NCI-H187 (cell line): ENCODE measurements at places on chromosomes 12 and 14.

DNA sequence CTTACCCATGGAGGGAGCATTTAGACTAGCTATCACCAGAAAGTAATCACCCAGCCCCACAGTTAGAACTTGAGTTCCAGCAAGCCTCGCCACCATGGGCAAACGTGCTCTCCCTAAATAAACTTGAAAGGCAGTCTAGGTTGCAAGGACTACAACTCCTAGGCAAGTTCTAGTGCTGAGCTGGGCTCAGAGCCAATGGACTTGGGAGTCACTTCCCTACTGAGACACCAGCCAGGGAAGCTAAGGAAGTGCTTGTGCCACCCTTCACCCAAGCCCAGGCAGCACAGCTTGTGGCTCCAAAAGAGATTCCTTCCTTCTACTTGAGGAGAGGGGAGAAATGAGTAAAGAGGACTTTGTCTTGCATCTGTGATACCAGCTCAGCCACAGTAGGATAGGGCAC lies 57.9 kb downstream of the SLCO1A2 start:
- no peak for DNase-seq

- DNase-seq, result no peak
These were observed 34.6 kb downstream of the ABHD12B start for GRCh38 chr14:50906326-50907065.

DNA sequence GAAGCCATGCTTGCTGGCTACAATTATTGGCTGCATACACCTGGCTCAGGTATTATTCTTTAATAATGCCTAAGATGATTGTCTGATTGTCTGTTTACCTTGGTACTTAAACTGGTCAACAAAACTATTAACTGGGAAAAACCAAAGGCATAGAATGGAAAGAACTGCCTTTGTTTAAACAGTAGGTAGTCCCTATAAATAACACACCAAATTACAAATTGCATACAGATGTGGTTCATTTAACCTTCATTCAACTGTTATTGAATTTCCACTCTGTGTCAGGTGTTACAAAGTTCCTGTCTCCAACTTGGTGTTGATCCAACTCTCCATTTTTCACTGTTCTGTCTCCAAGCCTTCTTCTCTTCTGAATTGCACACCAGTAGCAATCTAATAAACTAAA lies 79.8 kb upstream of the FSCB start:
- DNase-seq, result no peak

DNA sequence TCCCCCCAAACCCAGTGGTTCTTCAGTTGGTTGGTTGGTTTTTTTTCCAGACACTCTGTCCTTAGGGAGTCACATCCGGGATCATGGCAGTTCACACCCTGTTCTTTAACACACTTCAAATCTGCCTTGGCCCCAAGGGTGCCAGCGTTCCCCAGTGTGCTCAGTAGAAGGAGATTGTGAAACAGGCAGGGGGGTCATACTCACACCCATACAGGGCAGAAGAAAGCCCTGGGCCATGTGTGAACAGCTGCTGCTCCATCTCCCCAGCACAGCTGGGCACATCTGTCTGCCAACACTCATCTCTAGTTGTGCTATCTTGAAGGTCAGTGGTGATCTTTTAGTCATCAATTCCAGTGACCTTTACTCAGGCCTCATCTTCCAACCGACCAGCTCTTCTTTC lies 64.4 kb upstream of the FUT8 start:
- DNase-seq, result no peak

GRCh38 chr14:84303140-84303539 lies 1226.8 kb upstream of the FLRT2 start:
- no peak for DNase-seq

DNA sequence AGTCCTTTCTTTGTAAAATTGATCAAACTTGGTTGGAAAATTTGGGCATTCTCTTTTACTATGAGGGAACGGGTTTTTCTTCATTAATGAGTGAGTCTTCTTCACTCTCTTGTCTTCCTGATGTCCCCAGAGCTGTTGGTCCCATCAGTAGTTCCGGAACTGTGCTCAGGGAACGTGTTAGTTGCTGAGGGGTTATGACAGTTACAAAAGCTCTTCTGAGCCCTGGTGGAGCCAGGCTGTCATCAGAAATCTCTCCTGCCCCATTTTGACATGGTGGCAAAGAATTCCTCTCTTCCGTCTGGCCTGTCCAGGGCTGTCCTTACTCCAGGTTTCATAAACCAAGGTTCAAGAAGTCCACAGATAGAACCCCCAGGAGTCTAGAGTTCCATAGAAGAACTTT lies 208.5 kb downstream of the SLC41A2 start:
- no peak for DNase-seq

GRCh38 chr14:89740241-89740640 lies 214.3 kb downstream of the EFCAB11 start:
- DNase-seq, result no peak

DNA sequence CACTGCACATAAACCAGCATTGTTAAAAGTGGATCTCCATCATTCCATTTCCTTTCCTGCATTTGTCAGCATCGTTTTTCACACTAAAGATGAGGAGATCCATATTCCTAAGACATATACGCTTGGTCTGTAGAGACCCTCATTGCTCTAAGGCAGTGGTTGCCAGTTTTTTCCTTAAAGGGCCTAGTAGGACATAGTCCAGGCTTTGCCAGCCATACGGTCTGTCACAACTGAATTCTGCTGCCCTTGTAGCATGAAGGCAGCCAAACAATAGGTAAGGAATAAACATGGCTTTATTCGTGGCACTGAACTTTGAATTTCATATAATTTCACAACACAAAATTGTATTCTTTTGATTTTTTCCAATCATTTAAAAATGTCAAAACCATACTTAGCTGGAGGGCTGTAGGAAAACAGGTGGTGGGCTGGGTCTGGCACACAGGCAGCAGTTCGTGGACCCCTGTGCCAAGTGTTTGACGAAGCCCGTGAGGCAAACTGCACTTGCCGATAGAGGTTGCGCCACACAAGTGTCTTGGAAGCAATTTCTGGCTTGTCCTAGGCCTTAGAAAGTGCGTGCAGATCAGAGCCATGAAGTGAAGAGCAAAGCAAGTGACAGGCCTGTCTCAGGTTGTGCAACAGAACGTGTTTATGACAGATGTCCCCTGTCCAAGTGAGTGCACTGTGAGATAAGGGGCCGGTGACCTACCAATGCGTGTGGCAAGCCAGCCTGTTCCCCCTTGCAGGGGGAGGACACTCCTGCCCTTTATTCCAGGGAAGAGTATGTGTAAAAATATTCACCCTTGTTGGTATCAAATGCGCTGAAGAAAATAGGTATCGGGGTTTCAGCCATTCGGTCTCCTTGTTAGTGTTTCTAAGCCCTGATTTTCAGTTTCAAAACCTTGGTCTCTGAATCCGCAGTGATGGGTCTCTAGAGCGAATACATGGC lies 916 bp upstream of the CHPT1 start:
- no peak for DNase-seq

GRCh38 chr14:98957211-98958047 lies 314.6 kb downstream of the BCL11B start:
- DNase-seq, result no peak

DNA sequence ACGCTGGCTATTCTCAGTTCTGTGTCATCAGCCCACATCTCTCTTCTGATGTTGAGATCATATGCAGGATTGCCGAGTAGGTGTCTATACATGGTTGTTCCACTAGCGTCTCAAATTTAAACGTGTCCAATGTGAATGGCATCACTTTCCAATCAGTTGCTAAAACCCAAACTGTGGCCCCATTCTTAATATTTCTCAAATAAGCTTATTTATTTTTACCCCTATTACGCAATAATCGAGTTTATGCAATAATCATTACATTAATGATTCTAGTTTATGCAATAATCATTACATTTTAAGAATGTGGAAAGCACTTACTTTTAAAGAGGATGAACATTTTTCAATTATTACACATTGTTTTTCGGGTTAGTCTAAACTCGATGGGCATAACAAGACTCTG lies 47.8 kb downstream of the ACSS3 start:
- DNase-seq, result no peak

- no peak for DNase-seq
These were observed 604.9 kb downstream of the MED13L start for GRCh38 chr12:115672506-115673080.

GRCh38 chr12:88725592-88726143 lies 145.4 kb upstream of the KITLG start:
- no peak for DNase-seq

- DNase-seq, result no peak
These were observed 523.0 kb upstream of the FOXG1 start for GRCh38 chr14:28243600-28243999.

DNA sequence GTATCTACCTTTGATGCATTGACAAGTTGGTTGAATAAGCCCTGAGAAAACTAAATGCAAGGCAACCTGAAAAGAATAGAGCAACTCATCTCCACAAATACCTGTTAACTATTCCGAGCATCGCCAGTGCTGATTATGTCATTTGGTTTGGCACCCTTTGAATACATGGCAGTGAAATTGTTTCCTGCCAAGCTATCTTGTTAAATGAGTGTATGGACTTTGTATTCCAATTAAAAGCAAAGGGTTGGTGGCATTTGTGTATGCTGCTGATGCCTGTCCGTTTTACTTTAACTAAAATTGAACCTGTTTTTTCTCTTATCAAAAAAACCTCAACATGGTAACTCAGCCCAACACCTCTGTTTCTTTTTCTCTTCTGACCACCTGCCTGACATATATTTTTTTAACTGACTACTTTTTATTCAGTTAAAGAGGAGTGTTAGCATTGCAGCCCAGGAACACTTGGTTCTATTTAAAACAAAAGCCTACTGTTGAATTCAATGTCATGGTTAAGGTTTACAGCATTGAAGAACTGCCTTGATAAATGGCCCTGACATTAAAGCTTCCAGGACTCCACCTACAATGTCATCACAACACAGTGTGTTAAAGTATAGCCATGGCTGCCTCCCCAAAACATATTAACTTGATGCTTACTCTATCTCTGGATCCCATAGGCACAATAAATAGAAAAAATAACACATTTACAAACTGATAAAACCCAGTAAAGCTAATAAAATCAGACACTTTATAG lies 838.3 kb upstream of the NOVA1 start:
- DNase-seq, result no peak

GRCh38 chr14:77026930-77027537 lies 1.5 kb downstream of the IRF2BPL start:
- no peak for DNase-seq

- DNase-seq, result peak; percentile 37
These were observed 494 bp downstream of the GCH1 start for GRCh38 chr14:54902143-54902520.

DNA sequence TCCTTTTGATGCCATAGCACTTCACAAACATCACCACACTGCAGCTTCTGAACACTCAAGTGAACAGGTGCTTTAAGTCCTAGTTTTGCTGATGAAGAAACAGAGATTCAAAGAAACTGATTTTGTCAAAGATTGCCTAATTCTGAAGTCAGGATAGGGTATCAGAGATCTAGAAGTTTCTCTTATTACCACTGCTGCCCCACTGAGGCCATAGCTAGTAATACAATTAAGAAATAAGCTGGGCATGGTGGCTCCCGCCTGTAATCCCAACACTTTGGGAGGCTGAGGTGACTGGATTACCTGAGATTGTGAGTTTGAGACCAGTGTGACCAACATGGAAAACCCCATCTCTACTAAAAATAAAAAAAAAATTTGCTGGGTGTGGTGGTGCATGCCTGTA lies 458.3 kb upstream of the SEL1L start:
- DNase-seq, result no peak

DNA sequence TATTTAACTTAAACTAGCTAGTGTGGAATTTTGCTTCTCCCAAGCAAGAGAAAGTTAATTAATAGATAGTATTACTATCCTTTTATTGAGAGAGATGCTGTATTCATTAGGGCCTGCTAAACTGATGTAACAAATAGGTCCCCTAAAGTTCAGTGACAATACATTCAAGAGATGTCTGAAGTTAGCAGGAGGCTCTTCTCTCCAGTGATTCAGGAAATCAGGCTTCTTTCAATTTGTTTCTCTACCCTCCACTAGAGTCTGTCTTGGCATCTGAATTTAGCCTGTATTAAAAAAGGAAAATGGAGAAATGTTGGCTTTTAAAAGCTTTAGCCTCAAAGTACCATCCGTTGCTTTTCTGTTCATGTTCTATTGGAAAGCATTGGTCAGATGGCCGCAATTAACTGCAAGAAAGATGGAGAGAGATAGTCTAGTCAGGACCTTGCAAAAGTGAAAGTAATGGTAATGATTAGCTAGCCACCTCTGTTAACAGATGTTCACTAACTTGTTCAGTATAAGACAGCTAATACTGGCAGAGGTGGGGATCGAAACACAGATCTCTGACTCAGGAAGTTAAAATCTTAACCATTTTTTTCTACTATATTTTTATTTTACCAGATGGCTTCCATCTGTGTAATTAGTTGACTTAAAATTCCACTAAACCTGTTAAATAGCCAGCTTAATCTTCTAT lies 786.8 kb downstream of the TMTC2 start:
- DNase-seq, result no peak

DNA sequence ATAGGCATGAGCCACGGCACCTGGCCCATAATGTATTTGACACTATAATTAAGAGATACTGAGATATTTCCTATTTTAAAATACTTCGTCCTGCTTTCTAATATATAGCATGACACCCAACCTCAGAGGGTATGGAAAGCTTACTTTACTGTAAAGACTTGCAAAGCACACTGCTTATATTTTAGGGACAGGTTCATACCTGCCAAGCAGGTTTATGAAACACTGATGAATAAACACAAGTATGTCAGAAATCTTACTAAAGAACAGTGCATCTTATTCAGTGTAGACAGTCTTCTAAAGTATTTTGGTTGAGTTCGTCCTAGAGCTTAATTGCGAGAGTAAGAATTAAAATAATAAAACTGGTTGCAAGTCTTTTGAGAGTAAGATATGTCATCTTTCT lies 65.4 kb downstream of the PPFIBP1 start:
- DNase-seq, result no peak

DNA sequence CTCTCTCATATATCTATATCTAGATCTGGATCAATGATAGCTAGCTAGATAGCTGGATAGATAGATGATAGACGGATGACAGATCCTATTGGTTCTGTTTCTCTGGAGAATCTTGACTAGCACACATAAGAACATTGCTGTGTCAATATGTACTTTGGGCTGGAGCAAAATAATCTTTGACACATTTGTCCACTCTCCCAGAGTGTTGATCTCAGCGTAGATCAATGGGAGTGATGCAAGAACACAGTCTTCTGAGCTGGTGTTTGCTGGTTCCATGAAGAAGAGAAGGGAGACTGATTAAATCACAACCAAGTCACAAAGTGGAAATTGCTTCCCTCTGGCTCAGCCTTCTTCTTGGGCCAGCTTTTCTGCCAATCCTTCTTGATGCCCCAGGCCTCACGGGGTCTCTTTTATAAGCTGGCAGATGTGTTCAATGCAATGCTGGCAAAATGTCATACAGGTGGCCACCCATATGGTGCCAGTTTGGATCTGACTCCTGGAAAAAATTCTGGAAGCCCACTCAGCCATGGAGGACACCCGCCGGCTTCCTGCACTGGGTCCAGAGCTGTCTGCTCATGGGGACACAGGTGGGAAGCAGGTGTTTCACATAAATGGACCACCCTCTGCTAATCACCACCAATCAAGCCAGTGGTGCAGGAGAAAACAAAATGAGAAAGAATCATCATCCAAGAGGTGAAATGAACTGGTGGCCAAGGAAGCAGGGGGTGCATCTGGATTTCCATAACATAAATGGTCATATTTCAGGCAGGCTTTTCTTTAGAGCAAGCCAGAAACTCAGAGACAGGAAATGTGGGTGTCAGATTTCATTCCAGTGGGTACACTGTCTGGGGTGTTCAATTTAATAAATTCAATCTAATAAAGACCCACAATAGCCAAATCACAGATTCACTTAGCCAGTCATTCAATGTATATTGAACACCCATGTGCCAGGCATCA lies 310.3 kb downstream of the DPF3 start:
- no peak for DNase-seq

- DNase-seq, result no peak
These were observed 38.9 kb upstream of the BDKRB2 start for GRCh38 chr14:96165493-96166436.

- no peak for DNase-seq
These were observed 805.4 kb downstream of the VRK1 start for GRCh38 chr14:97602438-97603117.
